Hepatocyte (in vitro differentiated cells): ENCODE measurements at places on chromosomes 12 and 14. TPM values are rescaled to one million over a fixed set of nuclear protein-coding genes. Genes with fewer than 3 reads are reported as not detected.

DNA sequence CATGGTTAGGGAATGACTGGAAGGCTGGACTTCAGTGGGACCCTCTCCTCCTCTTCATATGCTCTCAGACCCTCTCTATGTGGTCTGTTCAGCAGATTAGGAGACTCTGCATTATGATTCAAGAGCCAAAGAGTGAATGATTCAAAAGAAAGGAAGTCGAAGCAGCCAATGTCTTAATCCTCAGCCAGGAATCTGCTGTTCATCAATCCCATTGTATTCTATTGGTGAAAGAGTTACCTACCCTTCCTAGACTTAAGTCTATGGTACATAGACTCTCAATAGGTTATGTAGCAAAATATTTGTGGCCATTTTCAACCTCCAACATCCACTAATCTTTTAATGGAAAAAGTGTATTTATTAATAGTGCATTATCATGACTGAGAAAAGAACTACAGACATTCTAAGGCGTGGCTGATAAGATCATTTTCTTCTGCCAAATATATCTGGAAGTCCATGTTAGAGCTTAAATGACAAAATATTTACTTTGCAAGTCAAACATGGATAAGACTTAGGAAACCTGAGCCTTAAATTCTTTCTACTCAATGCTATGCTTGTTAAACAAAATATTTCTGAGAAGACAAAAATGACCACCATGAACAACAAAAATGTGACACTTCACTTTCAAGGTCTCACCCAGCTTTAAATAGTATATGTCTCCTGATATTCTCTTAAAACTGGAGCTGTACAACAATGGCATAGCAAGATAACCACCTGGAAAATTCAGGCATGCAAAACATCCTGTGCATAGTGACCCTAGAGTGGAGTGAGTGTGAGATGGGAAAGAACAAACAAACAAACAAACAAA is 1100.6 kb downstream of the GALC start:
- no peaks in the 10 kb centered on the region for H3K27me3 ChIP-seq
- DNase-seq = no peak
- H3K36me3 ChIP-seq = no peaks in the 10 kb centered on the region
- no peak overlapping the region for H3K4me3 ChIP-seq
- no peak overlapping the region for H3K27ac ChIP-seq

GRCh38 chr14:93317875-93318807 is 14.7 kb downstream of the BTBD7 start:
- peaks cover 4% of the 10 kb centered on the region for H3K4me1 ChIP-seq
- no peaks in the 10 kb centered on the region for H3K27me3 ChIP-seq
- H3K4me3 ChIP-seq = no peak overlapping the region
- DNase-seq = peak; percentile 41
- no peak overlapping the region for H3K27ac ChIP-seq

DNA sequence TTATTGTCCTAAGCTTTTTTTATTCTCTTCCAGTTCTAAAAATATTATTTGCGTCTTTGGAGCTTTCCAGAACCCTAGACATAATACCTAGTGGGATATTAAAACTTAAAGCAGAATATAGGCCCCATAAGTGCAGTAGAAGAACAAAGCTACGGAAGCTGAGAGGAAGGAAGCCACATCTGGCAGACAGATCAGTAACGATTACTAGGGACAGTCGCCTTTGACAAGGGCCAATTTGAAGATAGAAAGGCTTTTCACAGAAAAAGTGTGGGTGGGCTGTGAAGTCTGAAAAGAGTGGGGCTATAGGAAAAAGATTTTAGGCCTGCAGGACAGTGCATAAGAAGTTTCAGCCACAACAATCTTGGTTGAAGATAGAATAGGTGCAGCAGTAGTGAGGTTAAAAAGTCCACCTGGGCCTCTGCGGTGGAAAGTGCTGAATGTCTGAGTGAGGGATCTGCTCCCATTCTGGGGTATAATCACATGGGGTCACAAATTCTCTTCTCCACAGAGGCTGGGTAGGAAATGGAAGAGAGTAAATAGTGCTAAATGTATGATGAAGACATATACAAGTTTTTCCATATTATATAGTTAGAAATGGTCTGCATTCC is 114.5 kb downstream of the CMAS start:
- DNase-seq = no peak
- no peak overlapping the region for H3K4me3 ChIP-seq
- no peaks in the 10 kb centered on the region for H3K4me1 ChIP-seq

- H3K36me3 ChIP-seq = no peaks in the 10 kb centered on the region
- no peaks in the 10 kb centered on the region for H3K27me3 ChIP-seq
- no peak overlapping the region for H3K4me3 ChIP-seq
- H3K27ac ChIP-seq = peak overlapping the region; percentile 69
These were observed 46.0 kb downstream of the YEATS4 start for GRCh38 chr12:69405566-69405865.

- no peak overlapping the region for H3K27ac ChIP-seq
- no peaks in the 10 kb centered on the region for H3K27me3 ChIP-seq
- no peaks in the 10 kb centered on the region for H3K36me3 ChIP-seq
- no peak overlapping the region for H3K4me3 ChIP-seq
These were observed 42.1 kb upstream of the USP44 start for GRCh38 chr12:95593266-95593871.

GRCh38 chr12:4356041-4356327 is 23.5 kb downstream of the FGF23 start:
- no peaks in the 10 kb centered on the region for H3K36me3 ChIP-seq
- H3K4me1 ChIP-seq = no peaks in the 10 kb centered on the region
- H3K27me3 ChIP-seq = no peaks in the 10 kb centered on the region
- no peak overlapping the region for H3K4me3 ChIP-seq
- peak; percentile 26 for DNase-seq
- H3K27ac ChIP-seq = no peak overlapping the region

DNA sequence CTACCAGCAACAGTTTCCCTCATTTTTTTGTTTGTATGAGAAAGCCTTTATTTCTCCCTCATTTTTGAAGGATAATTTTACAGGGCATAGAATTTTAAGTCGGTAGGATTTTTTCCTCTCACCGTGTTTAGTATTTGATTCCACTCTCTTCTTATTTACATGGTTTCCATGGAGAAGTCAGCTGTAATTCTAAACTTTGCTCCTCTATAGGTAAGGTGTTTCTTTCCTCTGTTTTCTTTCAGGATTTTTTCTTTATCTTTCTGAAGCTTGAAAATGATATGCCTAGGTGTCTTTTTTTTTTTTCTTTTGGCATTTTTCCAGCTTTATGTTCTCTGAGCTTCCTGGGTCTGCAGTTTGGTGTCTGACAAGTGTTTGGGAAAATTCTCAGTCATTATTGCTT is 75.6 kb upstream of the ETV6 start:
- H3K4me3 ChIP-seq = no peak overlapping the region
- no peaks in the 10 kb centered on the region for H3K4me1 ChIP-seq
- no peaks in the 10 kb centered on the region for H3K27me3 ChIP-seq

- no peaks in the 10 kb centered on the region for H3K36me3 ChIP-seq
- H3K4me3 ChIP-seq = no peak overlapping the region
- H3K27ac ChIP-seq = peak overlapping the region; percentile 93
- H3K4me1 ChIP-seq = no peaks in the 10 kb centered on the region
- peaks cover 98% of the 10 kb centered on the region for H3K27me3 ChIP-seq
These were observed 4.4 kb downstream of the TBX5 start for GRCh38 chr12:114401328-114402083.

Gene RNASE3
- 1.4 TPM in 1 of 2 replicates, not detected in the other for total RNA-seq

Gene SERPINA6
- total RNA-seq = 132 TPM in 2 replicates

DNA sequence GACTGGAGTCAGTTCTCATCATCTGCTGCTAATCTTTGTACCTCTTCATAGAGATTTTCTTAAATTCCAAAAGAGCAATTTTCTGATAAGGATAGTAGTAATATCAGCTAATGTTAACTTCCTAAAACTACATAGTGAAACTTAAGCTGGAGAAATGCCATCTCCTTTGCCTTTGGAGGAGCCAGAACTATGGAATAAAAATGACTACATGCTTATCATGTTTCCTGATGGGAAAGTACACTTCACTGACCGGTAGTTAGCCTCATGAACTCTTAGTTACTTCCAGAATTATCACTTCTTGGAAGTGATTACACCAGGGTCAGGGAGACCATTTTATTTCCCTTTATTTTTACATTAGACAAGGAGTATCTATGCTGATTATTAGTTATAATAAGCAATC is 1222.1 kb upstream of the TMEM132C start:
- DNase-seq = no peak
- H3K36me3 ChIP-seq = no peaks in the 10 kb centered on the region
- no peak overlapping the region for H3K27ac ChIP-seq
- H3K4me3 ChIP-seq = no peak overlapping the region
- no peaks in the 10 kb centered on the region for H3K4me1 ChIP-seq

GRCh38 chr14:91366749-91367148 is 50.9 kb downstream of the CCDC88C start:
- no peak overlapping the region for H3K4me3 ChIP-seq
- no peaks in the 10 kb centered on the region for H3K27me3 ChIP-seq
- peaks cover 13% of the 10 kb centered on the region for H3K4me1 ChIP-seq
- no peak overlapping the region for H3K27ac ChIP-seq

GRCh38 chr14:78440356-78440894 is 270.3 kb downstream of the NRXN3 start:
- H3K27ac ChIP-seq = no peak overlapping the region
- no peak for DNase-seq
- no peaks in the 10 kb centered on the region for H3K4me1 ChIP-seq
- H3K36me3 ChIP-seq = no peaks in the 10 kb centered on the region
- no peaks in the 10 kb centered on the region for H3K27me3 ChIP-seq
- no peak overlapping the region for H3K4me3 ChIP-seq
